ENCODE measurements at places on chromosomes 1 and 21. TPM values are rescaled to one million over a fixed set of nuclear protein-coding genes. Genes with fewer than 3 reads are reported as not detected.

Gene FCRL6
- not detected for total RNA-seq

Gene KCNA2
- total RNA-seq: not detected

Gene LCE1C
- total RNA-seq: not detected

Gene FCN3
- total RNA-seq: not detected

Gene OR2M3
- not detected for total RNA-seq

Gene FCGR2B
- not detected for total RNA-seq

Gene TBX15
- not detected for total RNA-seq

Gene NPR1
- 0.05 TPM for total RNA-seq

Gene VCAM1
- 64.1 TPM for total RNA-seq

Gene CFHR5
- total RNA-seq: not detected

Gene RIPK4
- total RNA-seq: 0.28 TPM

Data from smooth muscle cell of the umbilical artery (primary cell).